NCI-H510A (cell line): ENCODE measurements at places on chromosomes 16 and 17.

GRCh38 chr17:31677681-31678080 lies 181.4 kb downstream of the COPRS start:
- DNase-seq = no peak

- DNase-seq = no peak
Measured at GRCh38 chr16:15418206-15418605, 16.2 kb upstream of the BMERB1 start.

GRCh38 chr17:63991611-63992010 lies 6.5 kb upstream of the PRR29 start:
- no peak for DNase-seq

- no peak for DNase-seq
Measured at GRCh38 chr17:56440419-56440818, 153.1 kb upstream of the NOG start.

DNA sequence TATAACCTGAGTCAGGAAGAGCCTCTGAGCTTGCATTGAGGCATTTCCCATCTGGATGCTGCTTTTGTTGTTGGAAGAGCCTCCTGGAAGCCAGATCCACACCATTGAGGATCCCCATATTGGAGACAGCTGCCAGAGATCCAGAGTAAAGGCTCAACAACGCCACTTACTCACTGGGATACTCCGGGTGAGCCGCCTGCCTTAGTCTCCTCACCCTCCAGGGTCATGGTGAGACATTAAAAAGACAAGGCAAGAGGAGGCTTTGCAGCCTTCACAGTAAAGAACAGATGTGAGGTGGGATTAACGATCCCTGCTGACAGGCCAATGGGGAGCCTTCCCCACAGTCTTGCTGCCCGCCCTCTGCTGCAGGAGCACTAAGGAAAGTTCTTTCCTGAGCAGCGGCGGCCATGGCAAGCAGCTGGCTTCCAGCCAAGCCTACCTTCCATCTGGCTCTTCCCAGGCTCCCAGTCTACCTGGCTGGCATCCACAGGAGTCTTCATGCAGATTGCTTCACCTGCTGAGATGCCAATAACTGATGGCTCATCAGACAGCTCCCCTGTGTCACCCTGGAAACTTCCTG lies 198.5 kb downstream of the CYLD start:
- no peak for DNase-seq
